ENCODE measurements at places on chromosomes 6 and 20. TPM values are rescaled to one million over a fixed set of nuclear protein-coding genes. Genes with fewer than 3 reads are reported as not detected.
A peak's percentile ranks its signal among the peaks of the same experiment; 100 is the strongest.

- DNase-seq, result no peak
Measured at GRCh38 chr6:151445482-151445881, 6.4 kb downstream of the RMND1 start.

- DNase-seq, result no peak
Measured at GRCh38 chr20:15195378-15195777, 858.0 kb upstream of the FLRT3 start.

DNA sequence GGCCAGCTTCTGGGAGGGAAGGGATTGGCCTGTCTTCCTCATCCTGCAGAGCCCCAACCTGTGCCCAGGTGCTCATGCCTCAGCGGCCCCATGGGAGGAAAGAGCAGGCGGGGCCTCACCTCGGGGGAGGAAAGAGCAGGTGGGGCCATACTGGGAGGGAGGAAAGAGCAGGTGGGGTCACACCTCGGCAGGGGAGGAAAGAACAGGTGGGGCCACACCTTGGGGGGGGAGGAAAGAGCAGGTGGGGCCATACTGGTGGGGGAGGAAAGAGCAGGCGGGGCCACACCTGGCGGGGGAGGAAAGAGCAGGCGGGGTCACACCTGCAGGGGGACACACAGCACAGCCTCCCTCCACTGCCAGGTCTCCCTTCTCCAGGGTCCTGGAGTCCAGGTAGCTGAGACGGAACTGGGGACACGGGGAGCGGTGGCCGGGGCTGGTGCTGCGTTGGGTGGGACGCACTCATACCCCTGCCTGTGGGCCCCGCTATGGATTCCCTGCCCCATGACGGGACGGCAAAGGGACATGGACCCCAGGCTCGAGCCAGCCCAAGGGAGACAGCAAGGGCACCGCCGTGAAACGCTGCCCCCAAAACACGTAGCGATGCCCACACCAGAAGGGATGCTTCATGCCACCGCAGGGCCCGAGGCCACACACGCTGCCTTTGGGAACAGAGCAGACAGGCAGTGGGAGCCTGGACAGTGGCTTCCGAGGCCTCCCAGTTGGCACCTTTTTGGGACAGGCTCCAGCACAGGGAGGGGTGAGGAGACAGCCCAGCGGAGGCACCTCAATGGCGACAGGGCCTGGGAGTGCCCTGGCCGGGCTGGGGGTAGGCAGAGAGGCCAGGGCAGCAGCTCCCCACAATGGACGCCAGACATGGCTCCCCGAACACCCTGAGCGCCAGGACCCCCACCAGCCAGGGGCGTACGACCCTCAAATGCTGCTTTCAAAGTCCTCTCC is 43.3 kb upstream of the CHRNA4 start:
- no peak for DNase-seq

- no peak for DNase-seq
Measured at GRCh38 chr20:62528983-62529891, 53.4 kb upstream of the GATA5 start.

GRCh38 chr6:77650098-77650663 is 2.7 kb upstream of the MEI4 start:
- no peak for DNase-seq

The COX4I2 gene
- total RNA-seq, result 0.67 TPM

DNA sequence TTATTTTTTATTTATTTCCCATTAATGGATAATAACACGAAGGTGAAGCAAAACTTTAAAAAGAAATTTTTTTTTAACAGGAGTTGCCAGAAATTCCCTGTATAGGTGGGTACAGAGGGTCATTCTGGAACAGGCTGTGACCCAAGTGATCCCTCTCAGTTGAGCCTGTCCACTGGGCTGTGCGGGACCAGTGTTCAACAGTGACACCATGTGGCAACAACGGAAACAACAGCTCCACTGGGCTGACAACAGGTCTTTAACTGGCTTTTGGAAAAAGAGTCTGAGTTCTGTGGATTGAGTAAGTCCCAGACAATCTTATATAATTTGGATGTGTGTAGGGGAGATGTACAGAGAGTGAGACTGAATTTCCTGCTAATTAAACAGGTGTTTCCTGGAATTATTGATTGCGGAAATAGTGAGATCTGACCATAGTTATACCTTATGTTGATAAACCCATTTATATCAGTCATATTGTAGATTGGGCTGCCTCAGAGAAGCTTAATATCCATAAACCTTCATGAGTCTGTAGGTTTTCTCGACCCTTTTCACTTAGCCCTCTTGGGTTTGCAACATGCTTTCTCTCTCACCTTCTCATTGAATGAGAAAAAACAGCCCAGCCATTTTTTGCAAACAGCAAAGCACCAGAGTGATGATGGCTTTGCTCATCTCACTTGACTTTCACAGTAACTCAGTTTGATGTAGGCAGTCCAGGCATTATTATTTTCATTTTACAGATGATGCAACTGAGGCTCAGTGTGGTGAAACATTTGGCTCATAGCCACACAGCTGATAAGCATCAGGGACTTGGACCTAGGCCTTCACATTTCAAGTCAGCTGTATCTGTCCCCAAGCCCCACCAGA is 17.5 kb downstream of the KIAA1755 start:
- DNase-seq, result no peak

The BTBD3 gene
- 36.9 TPM for total RNA-seq

DNA sequence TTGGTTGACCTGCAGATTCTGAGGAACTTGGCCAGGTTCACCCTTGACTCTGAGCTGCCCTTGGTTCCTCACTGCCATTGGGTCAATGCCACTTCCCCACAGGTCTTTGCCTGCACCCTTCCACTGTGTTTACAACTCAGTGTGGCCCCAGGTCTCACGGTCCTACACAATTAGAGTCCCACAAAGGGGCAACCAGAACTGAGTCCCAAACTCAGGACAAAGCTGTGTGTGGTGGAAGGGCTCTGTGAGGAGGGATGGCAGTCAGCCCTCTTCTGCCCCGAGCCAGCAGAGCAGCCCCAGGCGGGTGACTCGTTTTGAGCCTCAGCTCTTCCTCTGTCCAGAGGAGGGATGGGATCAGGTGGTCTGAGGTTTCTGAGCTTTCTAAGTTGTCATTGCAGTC is 69.5 kb downstream of the NPEPL1 start:
- peak; percentile 54 for DNase-seq

GRCh38 chr6:14038467-14039437 is 78.8 kb upstream of the CD83 start:
- no peak for DNase-seq

The TREML4 gene
- total RNA-seq, result not detected

- DNase-seq, result peak; percentile 79
Measured at GRCh38 chr6:170124836-170125235, 166.0 kb downstream of the DLL1 start.

The IL20RA gene
- 70.4 TPM for total RNA-seq

The SUPT3H gene
- 3.9 TPM for total RNA-seq

GRCh38 chr6:129921169-129921817 is 60.2 kb upstream of the TMEM244 start:
- DNase-seq, result no peak

The ZSCAN31 gene
- total RNA-seq, result 19.4 TPM

DNA sequence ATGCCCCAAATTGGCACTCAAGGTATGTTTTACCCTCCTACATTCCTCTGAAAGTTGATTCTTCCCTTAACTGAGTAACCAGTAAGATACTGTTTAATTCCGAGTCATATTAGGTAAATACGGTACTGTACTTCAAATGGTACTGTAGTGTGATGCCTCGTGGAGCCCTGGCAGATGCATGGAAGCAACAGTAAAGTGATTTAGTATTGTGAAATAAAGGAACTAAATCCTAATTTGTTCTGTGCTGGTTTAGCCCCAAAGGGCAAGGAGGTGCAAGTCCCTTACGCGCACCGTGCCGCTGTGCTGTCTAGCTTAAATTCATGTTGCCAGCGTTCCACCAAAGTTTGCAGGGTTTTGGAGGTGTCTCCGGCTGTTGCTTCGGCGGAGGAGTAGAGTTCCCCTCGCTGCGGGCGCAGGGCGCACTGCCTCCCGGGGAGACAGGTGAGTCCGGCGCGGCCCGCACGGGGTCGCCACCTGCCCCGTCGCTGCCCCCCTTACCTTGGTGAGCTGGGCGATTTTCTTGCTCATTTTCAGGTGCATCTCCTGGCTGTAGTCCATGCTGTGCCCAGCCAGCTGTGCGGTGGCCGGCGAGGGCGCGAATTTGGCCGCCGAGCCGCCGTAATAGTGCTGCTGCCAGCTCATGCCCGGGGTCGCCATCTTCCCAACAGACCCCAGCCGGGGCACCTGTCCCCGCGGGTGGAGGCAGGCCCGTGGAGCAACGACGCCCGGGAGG is 655 bp downstream of the FAM184A start:
- no peak for DNase-seq

GRCh38 chr6:5466281-5467136 is 205.2 kb downstream of the FARS2 start:
- DNase-seq, result no peak

- no peak for DNase-seq
Measured at GRCh38 chr20:6122873-6123648, at the start of gene FERMT1. FERMT1 (minus strand) TSS chr20:6123030; CDS start chr20:6119554, 3,476 bp downstream.

The PRKN gene
- 11.9 TPM for total RNA-seq

DNA sequence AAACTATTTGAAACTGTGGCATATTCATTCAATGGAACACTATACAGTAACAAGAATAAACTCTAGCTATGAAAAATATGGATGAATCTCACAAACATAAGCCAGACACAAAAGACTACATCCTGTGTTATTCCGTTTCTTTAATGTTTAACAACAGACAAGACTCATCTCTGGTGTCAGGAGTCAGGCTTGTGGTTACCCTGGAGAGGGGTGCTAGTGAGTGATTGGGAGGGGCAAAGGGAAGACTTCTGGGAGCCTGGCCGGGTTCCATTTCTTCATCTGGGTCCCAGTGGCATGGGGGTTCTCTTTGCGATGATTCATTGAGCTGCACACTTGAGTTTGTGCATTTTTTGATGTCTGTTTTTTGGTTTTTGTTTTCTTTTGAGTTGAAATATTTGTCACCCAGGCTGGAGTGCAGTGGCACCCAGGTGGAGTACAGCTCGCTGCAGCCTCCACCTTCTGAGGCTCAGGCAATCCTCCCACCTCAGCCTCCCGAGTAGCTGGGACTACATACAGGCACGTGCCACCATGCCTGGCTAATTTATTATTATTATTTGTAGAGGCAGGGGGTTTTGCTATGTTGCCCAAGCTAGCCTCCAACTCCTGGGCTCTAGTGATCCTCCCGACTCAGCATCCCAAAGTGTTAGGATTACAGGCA is 21.2 kb upstream of the TTPAL start:
- DNase-seq, result no peak

The SLC52A3 gene
- 2.7 TPM for total RNA-seq

DNA sequence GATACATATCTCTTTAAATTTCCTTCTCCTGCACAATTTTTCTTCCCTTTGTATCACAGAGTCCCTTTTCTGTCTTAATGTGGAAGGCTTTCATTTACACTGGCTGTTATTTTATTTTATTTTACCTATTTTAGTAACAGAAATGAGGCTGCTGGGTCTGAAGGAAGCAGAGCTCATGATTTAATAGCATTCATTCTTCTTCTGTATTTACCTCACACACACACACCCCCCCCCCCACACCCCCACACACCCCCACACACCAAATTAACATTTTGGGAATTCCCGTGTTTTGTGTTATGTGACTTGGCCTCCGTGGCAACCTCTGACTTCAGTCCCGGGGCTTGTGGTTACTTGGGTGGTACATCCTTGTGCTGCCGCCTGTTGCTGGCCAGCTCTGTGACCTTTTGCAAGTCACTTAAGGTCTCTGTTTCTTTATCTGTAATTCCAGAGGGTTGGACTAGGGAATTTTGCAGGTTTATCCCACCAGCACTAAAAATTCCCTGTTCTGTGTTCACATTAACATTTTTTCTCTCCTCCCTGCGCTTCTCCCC is 108.8 kb downstream of the TIAM2 start:
- DNase-seq, result no peak

All from lower leg skin (tissue), 4 donors.